ENCODE measurements at places on chromosomes 3 and 15.

GRCh38 chr3:32022947-32023346 is 41.4 kb downstream of the ZNF860 start:
- DNase-seq, result no peak

DNA sequence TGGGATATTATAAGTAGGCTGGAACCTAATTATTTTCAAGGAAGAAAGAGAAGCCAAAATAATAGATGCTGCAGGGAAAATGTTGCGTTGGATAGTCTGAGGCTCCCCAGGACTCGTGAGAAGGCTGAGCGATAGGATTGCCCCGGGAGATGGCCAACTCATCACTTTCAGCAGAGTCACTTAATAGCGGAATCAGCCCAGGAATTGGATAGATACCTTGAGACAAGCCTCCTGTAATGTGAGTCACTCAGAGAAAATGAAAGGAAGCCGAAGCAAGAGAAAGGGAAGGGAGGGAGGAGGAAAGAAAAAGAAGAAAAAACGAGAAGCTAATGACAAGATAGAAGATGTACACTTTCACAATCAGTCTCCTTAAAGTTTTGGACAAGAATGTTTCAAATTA is 94.3 kb downstream of the SQOR start:
- no peak for DNase-seq

GRCh38 chr3:134357914-134358811 is 16.1 kb downstream of the AMOTL2 start:
- DNase-seq, result no peak

GRCh38 chr3:13420831-13421765 is 976 bp upstream of the NUP210 start:
- DNase-seq, result no peak

- no peak for DNase-seq
Observed at GRCh38 chr15:27324886-27325615, 354.1 kb downstream of the GABRG3 start.

- no peak for DNase-seq
Observed at GRCh38 chr15:72141171-72142084, 23.2 kb downstream of the SENP8 start.

DNA sequence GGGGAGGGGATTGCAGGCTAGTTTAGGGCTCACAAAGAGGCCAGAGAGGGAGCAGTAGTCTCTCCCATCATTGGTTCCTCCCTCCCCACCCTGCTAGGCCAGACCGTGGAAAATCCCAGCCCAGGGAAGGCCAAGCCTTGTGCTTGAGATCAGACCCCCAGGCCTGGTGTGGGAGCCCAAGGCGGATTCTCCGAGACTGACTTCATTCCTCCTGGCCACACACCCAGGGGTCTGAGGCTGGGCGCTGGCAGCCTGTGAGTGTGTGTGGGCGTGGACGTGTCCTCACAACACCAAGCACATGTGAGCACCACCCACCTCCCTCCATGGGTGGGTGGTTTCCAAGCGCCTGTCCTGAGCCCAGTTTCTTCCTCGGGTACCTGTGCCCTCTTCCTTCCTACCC is 4.1 kb downstream of the LOXL1 start:
- no peak for DNase-seq

DNA sequence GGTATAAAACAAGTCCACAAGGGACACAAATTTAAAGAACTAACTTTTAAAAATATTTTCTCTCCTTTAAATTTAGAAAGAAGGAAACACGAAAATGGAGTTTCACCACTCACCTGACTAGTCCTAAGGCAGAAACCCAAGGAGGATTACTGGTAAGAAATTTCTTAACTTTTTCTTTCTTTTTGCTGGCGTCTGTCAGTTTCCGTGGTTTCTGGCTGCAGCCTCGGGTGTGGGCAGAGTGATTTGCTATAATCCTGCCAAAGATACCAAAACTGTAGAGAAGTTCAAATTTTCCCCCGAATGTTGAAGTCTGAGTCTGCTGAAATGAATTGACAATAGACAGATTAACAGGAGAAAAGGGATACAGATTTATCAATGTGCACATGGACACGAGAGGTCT is 843.6 kb upstream of the ALCAM start:
- no peak for DNase-seq

DNA sequence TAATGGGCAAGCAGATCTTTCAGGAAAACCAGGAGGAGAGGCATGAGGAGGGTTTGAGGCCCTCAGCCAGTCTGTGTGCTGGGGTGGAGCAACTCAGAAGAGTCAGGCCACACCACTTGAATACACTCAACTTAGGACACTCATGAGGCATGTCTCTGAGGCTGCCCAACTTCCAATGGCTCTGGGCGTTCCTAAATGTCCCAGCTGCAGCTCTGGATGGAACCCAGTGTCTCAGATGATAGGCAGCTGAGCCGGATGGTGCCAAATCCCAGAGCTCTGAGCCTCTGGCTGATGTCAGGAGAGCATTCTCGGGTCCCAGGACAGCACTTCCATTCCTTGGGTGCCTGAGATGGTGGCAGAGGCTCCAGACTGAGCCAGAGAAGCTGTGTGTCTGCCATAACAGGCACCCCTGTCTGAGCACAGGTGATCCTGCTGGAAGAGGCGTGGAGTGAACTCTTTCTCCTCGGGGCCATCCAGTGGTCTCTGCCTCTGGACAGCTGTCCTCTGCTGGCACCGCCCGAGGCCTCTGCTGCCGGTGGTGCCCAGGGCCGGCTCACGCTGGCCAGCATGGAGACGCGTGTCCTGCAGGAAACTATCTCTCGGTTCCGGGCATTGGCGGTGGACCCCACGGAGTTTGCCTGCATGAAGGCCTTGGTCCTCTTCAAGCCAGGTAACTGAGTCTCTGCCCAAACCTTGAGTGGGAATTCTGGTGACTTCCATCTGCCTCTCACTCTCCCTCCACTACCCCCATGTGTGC is 2.8 kb downstream of the NR2E3 start:
- DNase-seq, result no peak

DNA sequence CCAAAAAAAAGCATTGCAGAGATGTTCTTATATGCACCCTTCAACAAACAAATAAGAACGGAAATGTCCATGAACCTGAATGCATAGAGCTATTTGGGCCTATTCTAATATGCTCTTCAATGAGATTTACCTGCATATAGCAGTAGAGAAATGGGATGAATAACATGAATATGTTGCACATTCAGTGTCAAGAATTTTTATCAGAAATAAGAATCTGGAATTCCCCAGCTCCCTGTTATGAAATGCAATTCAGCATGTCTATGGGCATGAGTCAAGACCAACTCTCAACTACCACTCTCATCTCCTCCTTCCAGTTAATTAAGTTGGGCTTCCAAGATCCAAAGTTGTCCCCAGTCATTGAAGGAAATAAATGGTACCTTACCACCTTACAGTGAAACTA is 133.7 kb upstream of the ALCAM start:
- no peak for DNase-seq

DNA sequence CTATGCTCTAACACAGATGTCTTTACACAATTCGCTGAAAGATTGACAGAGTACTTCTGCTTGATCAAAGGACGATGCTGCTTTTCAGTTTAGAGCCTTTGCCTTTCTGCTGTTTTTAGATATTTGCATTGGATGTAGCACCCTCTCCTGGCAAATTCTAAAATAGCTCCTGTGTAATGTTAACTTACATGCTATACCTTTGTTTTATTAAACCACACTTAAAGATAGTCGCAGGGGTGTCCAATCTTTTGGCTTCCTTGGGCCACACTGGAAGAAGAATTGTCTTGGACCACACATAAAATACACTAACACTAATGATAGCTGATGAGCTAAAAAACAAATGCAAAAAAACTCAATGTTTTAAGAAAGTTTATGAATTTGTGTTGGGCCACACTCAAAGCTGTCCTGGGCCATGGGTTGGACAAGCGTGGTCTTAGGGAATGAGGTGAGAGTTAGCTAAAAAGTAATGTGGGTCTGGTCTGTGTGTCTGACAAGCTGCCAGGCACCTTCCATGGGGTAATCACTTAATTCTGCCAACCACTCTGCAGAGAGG is 62.9 kb downstream of the ATG7 start:
- DNase-seq, result peak; percentile 24

DNA sequence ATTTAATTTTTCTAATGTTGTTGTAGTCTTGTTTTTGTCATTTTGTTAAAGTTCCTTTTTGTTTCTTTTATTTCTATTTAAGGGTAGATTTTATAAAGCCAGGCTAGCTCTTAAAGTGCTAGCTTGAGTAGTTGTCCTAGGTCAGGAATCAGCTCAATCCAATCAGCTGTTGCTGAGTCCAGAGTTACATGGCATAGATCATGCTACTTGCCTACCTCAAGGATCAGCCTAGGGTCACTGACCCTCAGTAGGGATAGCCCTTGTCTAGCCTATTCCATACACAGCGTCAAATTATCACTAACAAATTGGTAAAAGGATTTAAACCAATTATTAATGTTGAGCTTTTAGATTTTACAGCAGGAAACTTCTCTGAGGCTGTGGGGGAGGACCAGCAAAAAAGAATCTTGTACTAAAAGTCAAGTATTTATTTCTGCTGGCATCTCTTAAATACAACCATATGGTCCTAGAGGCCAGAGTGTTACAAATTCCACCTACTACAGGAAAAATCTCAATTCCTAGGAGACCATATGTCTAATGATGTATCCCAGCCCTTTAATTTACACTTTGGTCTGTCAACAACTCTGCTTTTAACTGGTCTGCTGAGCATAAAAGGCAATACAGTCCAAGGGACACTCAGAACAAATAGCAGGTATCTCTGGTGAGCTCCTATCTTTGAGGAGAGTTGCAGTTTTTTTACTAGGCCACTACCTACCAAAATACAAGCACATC is 138.3 kb upstream of the PTPRG start:
- DNase-seq, result no peak

DNA sequence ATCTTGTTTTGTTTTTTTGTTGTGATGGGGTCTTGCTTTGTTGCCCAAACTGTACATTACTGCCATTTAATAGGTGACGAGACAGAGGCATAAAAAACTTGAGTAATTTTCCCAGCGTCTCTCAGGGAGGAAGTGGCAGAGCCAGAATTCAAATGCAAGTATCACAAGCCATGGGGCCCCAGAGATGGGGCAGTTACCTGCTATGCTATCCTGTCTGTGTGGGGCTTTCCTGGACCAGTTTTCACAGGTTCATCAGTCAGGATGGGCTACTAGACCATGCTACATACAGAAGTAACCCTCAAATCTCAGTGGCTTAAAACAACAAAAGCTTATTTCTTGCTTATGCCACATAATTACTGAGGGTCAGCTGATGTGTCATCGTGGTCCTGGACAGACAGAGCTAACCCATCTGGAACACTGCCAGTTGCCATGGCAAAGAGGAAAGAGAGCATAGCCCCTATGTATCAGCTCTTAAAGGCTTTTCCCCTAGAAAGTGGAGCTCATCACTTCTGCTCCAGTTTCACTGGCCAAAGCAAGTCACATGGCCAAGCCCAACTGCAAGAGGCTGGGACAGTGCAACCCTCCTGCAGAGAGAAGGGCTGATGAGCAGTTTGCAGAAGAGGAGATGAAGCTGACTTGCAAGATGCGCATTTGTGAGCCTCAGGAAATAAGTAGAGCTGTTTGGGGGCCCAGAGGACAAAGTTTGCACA is 31.7 kb upstream of the SYNM start:
- peak; percentile 32 for DNase-seq

- no peak for DNase-seq
Observed at GRCh38 chr3:179297971-179298725, 24.7 kb upstream of the ZNF639 start.

DNA sequence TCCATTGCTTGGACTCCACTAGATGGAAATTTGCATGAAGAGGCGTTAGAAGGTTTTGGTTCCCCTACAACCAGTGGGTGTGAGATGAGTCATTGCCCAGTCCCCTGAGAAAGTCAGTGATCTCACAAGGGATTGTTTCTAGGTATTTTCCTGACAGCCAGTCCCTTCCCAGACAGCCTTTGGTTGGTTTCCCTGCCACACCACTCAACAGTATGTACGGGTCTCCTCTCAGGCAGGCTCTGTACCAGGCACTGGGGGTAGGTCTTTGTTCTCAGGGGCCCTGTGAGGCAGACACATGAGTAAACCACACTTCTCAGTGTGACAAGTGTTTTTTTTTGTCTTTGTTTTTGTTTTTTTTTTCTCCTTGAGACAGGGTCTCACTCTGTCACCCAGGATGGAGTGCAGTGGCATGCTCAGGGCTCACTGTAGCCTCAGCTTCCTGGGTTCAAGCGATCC is 4.0 kb downstream of the LAMP3 start:
- DNase-seq, result no peak

GRCh38 chr15:95522533-95522932 is 808.0 kb upstream of the NR2F2 start:
- DNase-seq, result no peak

- no peak for DNase-seq
Observed at GRCh38 chr3:127493924-127494646, 96.4 kb downstream of the TPRA1 start.

DNA sequence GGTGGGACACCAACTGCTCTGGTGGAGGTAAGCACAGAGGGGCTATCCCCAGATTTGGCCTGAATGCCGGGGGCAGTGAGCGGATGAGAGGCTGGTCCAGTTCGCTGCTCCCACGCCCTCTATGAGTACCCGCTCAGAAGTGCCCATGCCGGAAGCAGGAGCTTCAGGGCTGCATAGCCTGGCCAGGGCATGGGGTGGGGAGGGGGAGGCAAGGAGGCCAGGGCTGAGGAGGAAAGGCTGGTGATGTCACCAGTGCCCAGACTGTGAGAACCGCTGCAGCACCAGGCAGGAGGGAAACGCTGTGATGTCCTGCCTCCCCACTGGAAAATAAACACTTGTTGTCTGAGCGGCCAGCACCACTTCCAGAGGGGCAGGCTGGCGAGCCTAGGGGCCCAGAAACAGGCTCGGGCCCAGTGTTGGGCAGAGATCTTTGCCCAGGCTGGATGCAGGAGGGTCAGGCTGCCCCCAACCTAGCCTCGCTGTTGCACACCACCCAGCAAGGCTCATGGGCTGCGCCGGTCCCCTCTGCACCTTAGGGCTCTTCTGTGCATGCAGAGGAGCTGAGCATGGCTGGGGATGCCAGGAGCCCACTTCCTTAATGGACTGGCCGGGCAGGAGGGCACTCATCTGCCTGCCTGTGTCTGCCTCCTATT is 10.9 kb upstream of the DLL4 start:
- DNase-seq, result no peak

- DNase-seq, result no peak
Observed at GRCh38 chr3:191320316-191320715, 8.9 kb upstream of the CCDC50 start.

GRCh38 chr3:54443561-54444161 is 321.3 kb downstream of the CACNA2D3 start:
- DNase-seq, result peak; percentile 26

DNA sequence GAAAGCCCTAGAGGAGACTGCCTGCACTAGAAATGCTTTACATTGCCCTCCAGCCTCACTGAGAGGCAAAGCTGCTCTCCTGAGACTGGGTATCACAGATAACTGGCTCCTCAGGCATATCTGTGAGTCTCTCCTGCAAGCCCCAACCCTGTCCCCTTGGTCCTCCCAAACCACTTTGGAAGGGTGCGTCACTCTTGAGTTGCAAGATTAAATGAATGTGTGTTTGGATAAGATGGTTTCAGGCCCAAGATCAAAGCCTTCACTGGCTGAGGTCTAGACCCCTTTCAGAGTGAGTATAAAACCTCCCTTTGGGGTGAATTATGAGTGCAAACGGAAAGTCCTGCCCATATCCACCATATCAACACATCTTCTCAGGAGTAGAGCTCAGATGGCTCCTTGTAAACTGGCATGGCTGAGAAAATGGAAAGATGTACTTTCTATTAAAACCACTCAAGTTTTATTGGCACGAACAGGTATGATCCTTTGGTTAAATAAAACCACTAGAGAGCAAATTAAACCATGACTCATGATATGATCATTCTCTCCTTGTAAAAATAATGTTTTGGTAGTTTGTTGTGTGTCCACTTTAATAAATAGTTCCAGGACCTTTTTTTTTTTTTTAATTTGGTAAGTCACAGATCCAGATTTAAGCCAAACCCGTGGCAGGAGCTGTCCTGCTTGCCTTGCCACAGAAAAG is 164.0 kb downstream of the CHST2 start:
- DNase-seq, result no peak

- no peak for DNase-seq
Observed at GRCh38 chr3:87350367-87351199, 74.2 kb upstream of the POU1F1 start.

Data from lower leg skin (tissue), 4 donors.